ENCODE measurements at places on chromosomes 13 and 19. TPM values are rescaled to one million over a fixed set of nuclear protein-coding genes. Genes with fewer than 3 reads are reported as not detected.

DNA sequence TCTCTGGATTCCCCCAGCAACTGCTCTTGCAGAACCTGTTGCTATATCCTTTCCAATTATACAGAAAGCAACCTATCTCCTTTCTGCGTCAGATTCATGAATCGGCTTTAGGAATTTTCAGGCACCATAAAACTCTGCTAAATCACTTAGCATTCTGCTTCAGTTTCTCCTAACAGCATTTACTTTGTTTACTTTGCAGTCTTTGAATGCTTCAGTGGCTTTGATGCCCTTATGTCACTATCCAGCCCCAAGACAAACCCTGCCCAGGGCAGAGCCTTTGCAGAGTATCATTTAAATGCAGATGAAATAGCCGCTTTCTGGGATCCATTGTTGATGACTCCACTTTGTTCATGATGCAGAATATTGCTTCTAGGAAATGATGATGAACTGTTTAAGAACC, 43.1 kb downstream of the SLITRK1 start:
- H3K4me1 ChIP-seq: no peaks in the 10 kb centered on the region
- no peak for DNase-seq
- no peaks in the 10 kb centered on the region for H3K27me3 ChIP-seq
- no peak overlapping the region for H3K4me3 ChIP-seq
- no peaks in the 10 kb centered on the region for H3K36me3 ChIP-seq

DNA sequence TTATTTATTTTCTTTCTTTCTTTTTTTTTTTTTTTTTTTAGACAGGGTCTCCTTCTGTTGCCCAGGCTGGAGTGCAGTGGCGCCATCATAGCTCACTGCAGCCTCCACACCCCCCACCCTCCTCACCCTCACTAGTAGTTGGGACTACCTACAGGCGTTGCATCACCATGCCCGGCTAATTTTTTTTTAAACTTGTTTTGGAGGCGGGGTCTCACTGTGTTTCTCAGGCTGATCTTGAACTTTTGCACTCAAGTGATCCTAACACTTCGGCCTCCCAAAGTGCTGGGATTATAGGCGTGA, 33.6 kb downstream of the GJA3 start:
- no peaks in the 10 kb centered on the region for H3K4me1 ChIP-seq
- peak overlapping the region; percentile 76 for H3K4me3 ChIP-seq
- DNase-seq: no peak
- H3K36me3 ChIP-seq: no peaks in the 10 kb centered on the region
- no peak overlapping the region for H3K27ac ChIP-seq

DNA sequence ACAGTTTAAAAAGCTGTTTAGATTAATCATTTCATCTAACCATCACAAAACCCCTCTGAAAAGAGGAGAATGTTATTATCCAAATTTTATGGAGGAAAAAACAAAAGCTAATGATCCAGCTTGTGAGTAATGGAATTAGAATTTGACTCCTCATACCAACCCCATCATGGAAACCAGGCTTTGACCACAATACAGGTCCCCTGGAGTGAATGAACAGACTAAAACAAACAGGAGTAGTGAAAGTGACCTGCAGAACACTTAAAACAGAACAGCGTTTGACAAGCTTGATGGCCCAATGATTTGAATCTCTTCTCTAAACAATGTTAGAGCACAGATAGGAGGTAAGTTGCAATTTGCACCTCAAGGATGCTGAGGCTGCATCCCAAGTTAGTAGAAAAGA, 230.0 kb downstream of the DCT start:
- no peaks in the 10 kb centered on the region for H3K27me3 ChIP-seq
- no peak for DNase-seq
- peaks cover 3% of the 10 kb centered on the region for H3K36me3 ChIP-seq
- H3K4me3 ChIP-seq: no peak overlapping the region
- H3K27ac ChIP-seq: no peak overlapping the region

DNA sequence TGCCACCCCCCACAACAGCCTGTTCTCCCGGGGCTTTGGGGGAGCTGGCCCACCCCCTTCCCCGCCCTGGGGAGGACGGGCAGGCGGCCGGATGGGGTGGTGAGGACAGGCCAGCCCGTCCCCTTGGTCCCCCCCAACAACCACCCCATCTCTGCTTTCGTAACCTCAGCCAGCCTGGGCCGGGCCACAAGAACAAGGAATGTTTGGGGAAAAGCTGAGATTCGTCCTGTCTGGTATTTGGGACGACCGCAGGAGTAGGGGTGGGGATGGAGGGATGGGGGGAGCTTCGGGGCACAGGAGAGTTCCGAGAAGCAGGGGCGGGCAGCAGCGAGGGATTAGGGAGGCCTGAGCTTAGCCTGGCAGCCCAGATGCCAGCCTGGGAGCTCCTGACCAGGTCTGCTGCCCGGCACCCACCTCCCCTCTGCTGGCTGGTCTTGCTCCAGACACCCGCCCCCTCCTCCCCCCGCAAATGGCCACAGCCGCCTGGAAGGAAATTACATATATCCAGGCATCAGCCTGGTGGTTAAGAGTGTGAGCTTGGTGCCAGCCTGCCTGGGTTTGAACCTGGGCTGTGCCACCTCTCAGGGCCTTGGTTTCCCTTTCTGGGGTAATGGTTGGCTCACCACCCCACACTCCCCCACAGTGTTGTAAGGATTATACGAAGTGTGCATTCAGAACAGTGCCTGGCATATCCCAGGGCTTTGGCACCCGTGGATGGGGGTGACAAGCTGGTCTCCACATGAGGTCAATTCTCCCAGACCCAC, at the start of gene PODNL1:
Gene PODNL1 (minus strand): TSS at position 117 of the 764 bp plus-strand sequence. CDS start 236 bp downstream, outside the sequence.
- no peaks in the 10 kb centered on the region for H3K36me3 ChIP-seq
- peaks cover 12% of the 10 kb centered on the region for H3K27me3 ChIP-seq

- no peak overlapping the region for H3K27ac ChIP-seq
- peaks cover 9% of the 10 kb centered on the region for H3K36me3 ChIP-seq
- DNase-seq: no peak
- H3K4me3 ChIP-seq: peak overlapping the region; percentile 37
These were observed 812.7 kb upstream of the MIR17HG start for GRCh38 chr13:90534617-90535370.

GRCh38 chr13:94087100-94087499, 392.4 kb downstream of the DCT start:
- no peaks in the 10 kb centered on the region for H3K27me3 ChIP-seq
- no peak overlapping the region for H3K27ac ChIP-seq
- no peak overlapping the region for H3K4me3 ChIP-seq
- no peak for DNase-seq
- H3K4me1 ChIP-seq: peaks cover 5% of the 10 kb centered on the region

GRCh38 chr13:106630650-106631049, 62.7 kb upstream of the ARGLU1 start:
- H3K27ac ChIP-seq: no peak overlapping the region
- DNase-seq: no peak
- H3K36me3 ChIP-seq: no peaks in the 10 kb centered on the region
- H3K27me3 ChIP-seq: peaks cover 21% of the 10 kb centered on the region
- H3K4me1 ChIP-seq: peaks cover 23% of the 10 kb centered on the region
- no peak overlapping the region for H3K4me3 ChIP-seq

- peak overlapping the region; percentile 61 for H3K27ac ChIP-seq
- no peaks in the 10 kb centered on the region for H3K27me3 ChIP-seq
- peaks cover 5% of the 10 kb centered on the region for H3K36me3 ChIP-seq
- H3K4me3 ChIP-seq: peak overlapping the region; percentile 92
These were observed 2.5 kb downstream of the HDGFL2 start for GRCh38 chr19:4474514-4475022.

- DNase-seq: no peak
- no peak overlapping the region for H3K27ac ChIP-seq
- H3K36me3 ChIP-seq: no peaks in the 10 kb centered on the region
- no peak overlapping the region for H3K4me3 ChIP-seq
- no peaks in the 10 kb centered on the region for H3K4me1 ChIP-seq
These were observed 48.8 kb downstream of the CD320 start for GRCh38 chr19:8259142-8259921.

DNA sequence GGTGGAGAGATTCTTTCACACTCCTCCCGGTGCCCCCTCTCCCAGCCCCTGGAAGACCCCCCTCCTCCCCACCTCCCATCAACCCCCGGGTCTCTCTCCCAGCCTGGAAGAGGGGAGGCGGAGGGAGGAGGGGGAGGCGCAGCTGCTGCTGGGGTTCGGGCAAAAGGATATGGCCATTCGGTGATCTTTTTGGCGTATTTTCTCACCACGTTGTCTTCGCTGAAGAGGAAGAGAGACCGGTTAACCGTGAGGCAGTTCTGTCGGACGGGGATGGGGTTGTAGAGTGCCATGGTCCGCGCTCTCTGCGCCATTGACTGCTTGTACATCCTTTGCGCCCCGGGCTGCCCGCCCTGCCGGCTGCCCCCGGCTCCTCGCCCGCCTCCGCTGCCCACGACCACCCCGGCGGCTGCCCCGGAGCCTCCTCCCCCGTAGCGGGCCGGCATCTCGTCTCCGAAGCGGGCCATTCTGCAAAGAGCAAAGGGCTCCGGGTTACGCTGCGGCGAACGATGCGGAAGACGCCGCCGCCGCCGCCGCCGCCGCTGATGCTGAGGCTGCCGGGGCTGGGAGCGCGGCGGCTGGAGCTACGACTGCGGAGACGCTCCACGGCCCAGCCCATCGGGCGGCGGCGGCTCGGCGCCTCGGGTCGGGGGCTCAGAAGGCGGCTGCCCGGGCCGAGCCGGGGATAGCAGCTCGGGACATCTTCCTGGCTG, 363 bp downstream of the CACNA1A start:
- H3K27me3 ChIP-seq: peaks cover 81% of the 10 kb centered on the region
- no peak overlapping the region for H3K27ac ChIP-seq
- H3K4me1 ChIP-seq: peaks cover 4% of the 10 kb centered on the region
- no peak for DNase-seq
- H3K36me3 ChIP-seq: no peaks in the 10 kb centered on the region

DNA sequence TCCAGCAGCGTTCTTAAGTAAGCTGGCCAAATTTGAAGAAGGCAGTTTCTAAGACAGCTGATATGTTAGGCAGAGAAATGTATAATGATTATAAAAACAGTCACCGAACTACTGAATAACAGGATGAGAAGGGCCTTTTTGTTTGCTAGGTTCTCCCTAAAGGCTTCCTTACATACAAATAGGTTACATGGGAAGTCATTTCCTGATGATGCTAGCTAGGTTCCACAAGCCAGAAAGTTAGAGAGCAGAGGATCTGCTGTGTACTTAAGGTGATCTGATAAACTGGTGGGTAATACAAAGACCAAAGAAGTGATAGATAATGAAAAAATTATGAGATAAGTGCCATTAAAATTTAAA, 139.7 kb downstream of the VWA8 start:
- H3K27ac ChIP-seq: no peak overlapping the region
- DNase-seq: no peak
- H3K36me3 ChIP-seq: peaks cover 13% of the 10 kb centered on the region
- peaks cover 10% of the 10 kb centered on the region for H3K4me1 ChIP-seq
- H3K27me3 ChIP-seq: no peaks in the 10 kb centered on the region

DNA sequence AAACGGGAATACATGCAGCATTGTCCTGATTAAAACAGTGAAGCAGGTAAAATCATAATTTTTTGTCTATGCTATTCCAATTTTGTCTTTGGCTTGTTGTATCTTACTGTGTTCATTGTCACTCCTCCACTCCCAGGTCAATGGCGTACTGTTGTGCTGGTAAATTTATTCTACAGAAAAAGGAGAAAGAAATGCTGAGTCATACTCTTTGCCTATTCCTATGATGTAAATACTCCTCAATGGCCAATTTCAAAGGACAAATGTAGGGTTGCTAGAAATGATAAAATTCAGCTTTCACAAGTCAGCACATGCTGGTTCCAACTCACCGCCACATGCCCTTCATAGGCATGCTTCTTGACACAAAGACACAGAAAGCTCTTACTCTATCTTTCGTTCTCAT, 694.4 kb upstream of the PCDH20 start:
- H3K27ac ChIP-seq: no peak overlapping the region
- no peaks in the 10 kb centered on the region for H3K4me1 ChIP-seq
- H3K36me3 ChIP-seq: no peaks in the 10 kb centered on the region
- H3K4me3 ChIP-seq: no peak overlapping the region

ZNF470 gene
- total RNA-seq: 5.1 TPM

GRAMD1A gene
- 79.6 TPM for total RNA-seq

ABCC4 gene
- 12.2 TPM for total RNA-seq

CDC16 gene
- 81.7 TPM for total RNA-seq

ICAM5 gene
- total RNA-seq: 2.3 TPM

DNAAF3 gene
- total RNA-seq: 12.2 TPM

LILRB3 gene
- not detected for total RNA-seq

CALR3 gene
- total RNA-seq: not detected
